Stimulated activated CD8-positive, alpha-beta memory T cell treated with anti-CD3 and anti-CD28 coated beads, Interleukin-7, amount 100 ng/mL, for 48 hours (primary cell): ENCODE measurements at places on chromosomes 5 and 9.

GRCh38 chr5:153714798-153715197 is 224.3 kb downstream of the GRIA1 start:
- no peak for DNase-seq

DNA sequence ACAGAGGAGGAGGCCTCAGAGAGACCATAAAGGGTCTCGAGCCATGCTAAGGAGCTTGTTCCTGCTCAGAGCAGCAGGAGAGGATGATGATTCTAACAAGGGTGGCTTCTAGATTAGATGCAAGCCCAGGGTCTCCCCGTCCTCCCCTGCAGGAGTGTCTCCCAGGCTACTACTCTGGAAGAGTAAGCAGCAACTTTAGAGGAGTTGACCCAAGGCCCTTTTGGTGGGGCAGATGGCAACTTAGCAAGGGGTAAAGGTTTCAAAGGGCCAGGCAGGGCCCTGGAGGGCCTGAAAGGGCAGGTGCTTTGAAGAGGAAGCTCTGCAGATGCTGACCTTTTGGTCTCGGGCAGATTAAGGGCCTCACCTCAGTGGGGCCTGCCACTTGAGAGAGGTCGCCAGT is 174.9 kb downstream of the GABBR2 start:
- DNase-seq, result no peak

DNA sequence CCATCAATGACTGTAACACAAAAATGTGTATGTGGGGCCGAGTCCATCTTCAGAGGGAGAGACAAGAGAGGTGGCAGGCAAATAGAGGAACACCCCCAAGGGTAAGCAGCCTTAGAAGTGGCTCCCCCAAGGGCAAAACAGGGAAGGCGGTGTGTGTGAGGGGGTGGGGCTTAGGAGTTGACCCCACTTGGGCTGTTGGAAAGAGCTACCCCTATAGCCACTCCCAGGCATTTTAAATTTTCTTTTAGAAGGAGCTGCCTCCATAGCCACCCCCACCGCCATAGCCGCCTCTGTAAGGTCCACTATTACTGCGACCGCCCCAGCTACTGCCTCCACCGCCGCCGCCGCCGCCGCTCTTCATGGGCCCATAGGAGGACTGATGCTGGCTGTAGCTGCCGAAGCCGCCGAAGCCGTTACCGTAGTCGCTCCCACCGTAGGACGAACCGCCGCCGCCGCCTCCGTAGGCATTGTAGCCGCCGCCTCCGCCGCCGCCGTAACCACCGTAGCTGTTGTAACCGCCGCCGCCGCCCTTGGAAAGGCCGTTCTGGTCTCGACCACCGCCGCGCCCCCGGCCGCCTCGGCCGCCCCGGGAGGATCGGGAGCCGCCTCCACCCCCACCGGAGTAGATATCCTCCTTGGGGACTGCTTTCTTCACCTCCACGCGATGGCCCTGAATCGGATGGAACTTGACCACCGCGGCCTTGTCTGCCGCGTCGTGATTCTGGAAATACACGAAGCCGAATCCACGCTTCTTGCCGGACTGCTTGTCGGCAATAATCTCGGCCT is 1.1 kb downstream of the HNRNPA0 start:
- DNase-seq, result no peak

GRCh38 chr5:88883836-88884607 is 1.0 kb upstream of the MEF2C start:
- no peak for DNase-seq

- no peak for DNase-seq
These were observed 135.3 kb upstream of the EPB41L4A start for GRCh38 chr5:112554101-112554977.

DNA sequence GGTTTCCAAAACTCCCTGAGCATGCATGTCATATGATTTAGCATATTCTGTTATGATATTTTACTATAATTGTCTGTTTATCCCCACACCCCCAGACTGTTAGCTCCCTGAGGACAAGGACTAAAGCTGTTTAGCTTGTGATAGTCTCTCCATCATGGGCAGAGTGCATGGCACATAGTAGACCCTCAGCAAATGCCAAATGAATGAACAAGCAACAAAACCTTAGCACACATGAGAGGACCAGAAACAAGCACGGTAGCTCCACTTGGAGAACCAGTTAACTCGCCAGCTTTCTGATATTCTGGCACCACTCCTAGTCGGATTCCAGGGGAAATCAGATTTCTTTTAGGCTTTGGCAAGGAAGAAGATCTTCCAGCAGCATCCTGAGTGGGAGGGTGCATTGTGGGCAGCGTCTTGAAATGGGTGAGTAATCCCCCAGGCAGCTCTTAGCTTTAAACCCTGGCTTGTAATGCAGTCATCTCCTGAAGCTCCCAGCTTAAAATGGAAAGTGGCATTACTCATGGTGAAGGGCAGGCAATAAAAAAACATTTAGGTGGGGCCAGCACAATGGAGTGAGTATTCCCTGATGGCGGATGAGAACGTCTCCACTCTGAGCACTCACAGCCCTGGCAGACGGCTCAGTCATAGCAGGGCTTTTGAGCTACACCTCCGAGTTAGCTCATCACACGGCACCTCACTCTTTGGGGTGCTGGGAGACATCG is 41.1 kb downstream of the FGF1 start:
- no peak for DNase-seq

GRCh38 chr5:107567901-107568671 is 102.7 kb downstream of the EFNA5 start:
- DNase-seq, result no peak

- no peak for DNase-seq
These were observed 44.4 kb downstream of the MAP1B start for GRCh38 chr5:72151646-72152045.

DNA sequence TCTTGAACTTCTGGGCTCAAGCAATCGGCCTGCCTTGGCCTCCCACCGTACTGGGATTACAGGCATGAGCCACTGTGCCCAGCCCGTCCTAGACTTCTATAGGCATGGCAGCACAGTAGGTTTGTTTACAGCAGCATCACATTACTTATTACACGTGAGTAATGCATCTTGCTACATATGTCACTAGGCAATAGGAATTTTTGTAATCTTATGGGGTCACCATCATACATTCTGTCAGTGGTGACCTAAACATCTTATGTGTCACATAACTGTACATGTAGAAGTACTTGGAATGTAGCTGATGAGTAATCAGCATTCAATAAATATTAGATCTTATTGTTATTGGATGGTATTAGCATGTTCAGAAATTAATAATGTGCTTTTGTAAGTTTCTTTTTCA is 22.9 kb upstream of the ABCA1 start:
- DNase-seq, result no peak

- no peak for DNase-seq
These were observed 118.9 kb downstream of the NXNL2 start for GRCh38 chr9:88653911-88654310.

DNA sequence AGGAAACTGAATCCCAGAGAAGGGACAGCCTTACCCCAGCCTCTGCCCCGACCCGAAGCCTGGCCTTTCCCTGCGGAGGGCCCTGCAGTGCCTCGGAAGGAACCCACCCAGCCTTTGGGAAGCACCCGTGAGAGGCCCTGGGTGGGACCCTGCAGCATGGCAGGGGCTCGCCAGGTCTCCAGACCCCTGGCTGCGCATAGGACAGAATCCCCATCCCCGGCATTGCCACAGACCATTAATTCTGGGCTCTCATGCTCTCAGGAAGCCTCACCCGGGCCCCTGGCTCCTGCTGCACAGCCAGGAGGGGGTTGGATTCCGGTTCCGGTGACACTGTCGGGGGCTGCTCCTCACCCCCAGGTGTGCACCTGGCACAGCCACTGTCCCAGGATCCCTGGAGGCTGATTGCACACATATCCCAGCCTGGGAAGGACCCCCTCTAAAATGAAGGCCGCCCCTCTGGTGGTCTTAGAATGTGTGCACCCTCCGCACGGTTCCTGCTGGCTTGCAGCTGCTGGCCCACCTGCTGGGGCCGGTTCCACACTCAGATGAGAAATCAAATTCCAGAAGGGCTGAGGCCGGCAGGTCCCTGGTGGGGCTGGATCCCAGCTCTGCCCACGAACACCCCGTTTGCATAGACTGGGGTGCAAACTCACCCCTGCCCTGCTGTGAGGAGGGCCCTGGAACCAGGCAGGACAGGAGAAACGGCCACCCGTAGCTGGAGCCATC is 4.7 kb downstream of the EGFL7 start:
- DNase-seq, result no peak

GRCh38 chr5:54581831-54582548 is 64.4 kb downstream of the SNX18 start:
- DNase-seq, result no peak

- DNase-seq, result no peak
These were observed 23.5 kb downstream of the AFAP1L1 start for GRCh38 chr5:149294872-149295829.

- DNase-seq, result no peak
These were observed 3.7 kb upstream of the GPX3 start for GRCh38 chr5:151016700-151017099.

- DNase-seq, result no peak
These were observed 259.1 kb downstream of the TMEM167A start for GRCh38 chr5:82817897-82818676.

- DNase-seq, result no peak
These were observed 33.5 kb upstream of the ADAM19 start for GRCh38 chr5:157608972-157609565.

- no peak for DNase-seq
These were observed 484.8 kb downstream of the ZSWIM6 start for GRCh38 chr5:61816585-61817450.

- no peak for DNase-seq
These were observed 87.8 kb upstream of the SLC30A5 start for GRCh38 chr5:69006030-69006429.

GRCh38 chr5:157217289-157218024 is 36.8 kb downstream of the ITK start:
- no peak for DNase-seq

- DNase-seq, result no peak
These were observed 53.5 kb downstream of the SUSD1 start for GRCh38 chr9:112121633-112122032.

GRCh38 chr5:141680751-141681201 is 1.3 kb downstream of the ARAP3 start:
- DNase-seq, result no peak

DNA sequence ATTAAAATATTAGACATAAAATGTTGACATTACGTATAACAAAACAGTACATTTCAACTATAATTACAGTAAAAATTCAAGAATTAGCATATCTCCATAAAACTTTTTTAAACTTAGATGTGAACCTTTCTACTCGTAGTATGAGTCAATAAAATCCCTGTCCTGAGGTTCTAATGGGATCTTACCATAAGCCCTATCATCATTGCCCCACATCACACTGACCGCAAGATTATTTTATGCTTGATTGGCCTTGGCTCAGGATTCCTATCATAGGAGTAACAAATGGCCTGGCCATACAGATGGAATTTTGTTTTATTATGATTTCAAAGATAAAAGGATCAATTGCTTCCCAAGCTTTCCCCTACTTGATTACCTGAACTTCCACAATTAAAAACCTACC is 238.3 kb downstream of the MEF2C start:
- DNase-seq, result no peak

DNA sequence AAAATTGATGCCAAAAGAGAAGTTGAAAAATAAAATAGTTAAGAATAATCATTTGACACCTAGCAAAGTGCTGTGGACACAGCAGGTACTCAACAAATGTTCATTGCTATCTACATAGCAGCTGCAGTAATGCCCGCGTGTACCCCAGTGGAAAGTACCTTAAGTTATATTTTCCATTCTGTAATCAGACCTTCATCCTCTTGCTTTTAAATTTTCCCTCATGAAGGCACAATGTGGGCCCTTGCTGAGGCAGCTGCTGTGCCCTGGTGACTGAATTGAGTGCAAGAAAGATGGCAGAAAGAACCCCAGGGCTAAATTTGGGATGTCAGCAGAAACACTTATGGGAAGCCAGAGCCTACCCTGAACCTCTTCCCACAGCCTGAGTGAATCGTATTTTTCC is 65.9 kb downstream of the CYFIP2 start:
- DNase-seq, result no peak
